ENCODE measurements at places on chromosomes 11 and 22. TPM values are rescaled to one million over a fixed set of nuclear protein-coding genes. Genes with fewer than 3 reads are reported as not detected.

Gene C11orf65
- total RNA-seq: 0.56 TPM

Gene SLC22A9
- not detected for total RNA-seq

DNA sequence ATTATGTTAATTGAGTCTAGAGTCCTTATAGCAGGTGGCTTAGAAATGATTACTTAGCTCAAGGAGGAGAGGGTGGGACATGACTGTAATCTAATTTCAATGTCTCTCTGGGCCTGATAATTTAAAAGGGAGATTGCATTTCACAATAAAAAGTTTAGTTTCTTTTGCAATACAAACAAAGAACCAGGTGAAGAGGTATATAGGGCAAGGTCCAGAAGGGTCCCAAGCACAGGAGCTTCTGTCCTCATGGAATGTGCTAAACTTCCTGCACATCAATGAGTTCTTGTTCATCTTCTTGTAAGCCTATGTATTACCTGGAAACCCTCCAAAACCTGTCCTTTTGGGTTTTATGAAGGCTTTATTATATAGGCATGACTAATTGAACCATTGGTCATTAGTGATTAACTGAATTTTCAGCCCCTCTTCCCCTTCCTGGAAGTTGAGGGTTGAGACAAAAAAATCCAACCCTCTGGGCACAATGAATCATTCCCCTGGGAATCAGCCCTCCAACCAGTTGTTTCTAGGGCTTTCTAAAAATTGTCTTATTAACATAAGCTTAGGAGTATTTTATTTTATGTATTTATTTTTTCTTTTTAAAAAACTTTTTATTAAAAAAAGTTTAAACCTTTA, 37.6 kb downstream of the MS4A2 start:
- DNase-seq: no peak

GRCh38 chr22:24731761-24732160, 42.8 kb downstream of the PIWIL3 start:
- DNase-seq: no peak

Gene NNMT
- total RNA-seq: 74.7 TPM

DNA sequence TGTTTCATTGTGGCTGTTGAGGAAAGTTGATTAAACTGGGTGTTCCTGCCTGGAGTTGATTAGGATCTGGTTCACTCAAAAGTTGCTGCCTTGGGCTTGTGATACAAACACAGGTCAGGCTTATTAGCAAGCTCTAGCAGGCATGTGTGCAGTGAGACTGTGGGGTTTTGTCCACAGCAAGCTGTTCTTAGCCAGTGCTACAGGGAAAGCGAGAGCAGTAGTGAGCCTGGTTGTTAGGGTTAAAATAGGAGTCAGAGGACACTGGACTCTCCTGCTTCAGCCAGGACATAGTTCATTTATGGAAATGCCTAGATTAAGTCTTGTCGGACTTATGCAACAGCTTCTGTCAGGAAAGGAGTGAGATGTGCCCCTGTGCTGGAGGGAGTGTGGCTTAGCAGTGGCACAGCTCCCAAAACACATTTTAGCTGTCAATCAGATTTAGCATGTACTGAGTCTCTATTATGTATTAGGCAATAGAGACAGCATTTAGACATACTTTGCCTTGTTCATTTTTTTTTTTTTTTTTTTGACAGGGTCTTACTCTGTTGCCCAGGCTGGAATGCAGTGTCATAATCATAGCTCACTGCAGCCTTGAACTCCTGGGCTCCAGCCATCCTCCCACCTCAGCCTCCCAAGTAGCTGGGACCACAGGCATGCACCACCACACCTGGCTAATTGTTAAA, 8.7 kb downstream of the SNRPD3 start:
- no peak for DNase-seq

- DNase-seq: peak; percentile 40
These were observed 32.2 kb downstream of the TRMU start for GRCh38 chr22:46367707-46368191.

Gene ROBO4
- 0.56 TPM for total RNA-seq

- no peak for DNase-seq
These were observed 12.8 kb upstream of the MRGPRD start for GRCh38 chr11:68993546-68993945.
